ENCODE measurements at places on chromosomes 12 and 14. TPM values are rescaled to one million over a fixed set of nuclear protein-coding genes. Genes with fewer than 3 reads are reported as not detected.

GRCh38 chr12:70386771-70387170 lies 20.7 kb downstream of the KCNMB4 start:
- DNase-seq: no peak

GRCh38 chr14:101734246-101734847 lies 27.2 kb upstream of the PPP2R5C start:
- peak; percentile 53 for DNase-seq

- DNase-seq: peak; percentile 19
Observed at GRCh38 chr14:100640471-100641273, 53.5 kb upstream of the BEGAIN start.

GRCh38 chr14:102905116-102906108 lies 17.1 kb upstream of the AMN start:
- no peak for DNase-seq

GRCh38 chr12:123833830-123834229 lies 71.7 kb downstream of the DNAH10 start:
- DNase-seq: no peak

DNA sequence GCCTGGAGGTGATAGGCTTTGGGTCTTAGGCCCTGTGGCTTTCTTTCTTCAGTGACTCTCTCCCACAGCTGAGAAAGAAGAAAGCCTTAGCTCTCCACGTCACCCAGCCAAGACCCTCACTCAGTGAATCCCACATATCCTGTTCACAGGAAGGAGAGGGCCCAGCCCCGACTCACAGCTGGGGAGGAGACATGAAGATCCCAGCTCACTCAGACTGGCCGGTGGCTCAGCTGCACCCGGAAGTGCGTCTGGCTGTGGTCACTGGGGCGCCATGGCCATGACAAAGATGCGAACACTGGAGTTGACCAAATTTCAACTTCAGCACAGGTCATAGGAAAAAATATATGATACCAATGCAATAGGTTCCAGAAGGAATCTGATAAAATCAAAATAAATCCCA lies 14.2 kb downstream of the DLK1 start:
- DNase-seq: no peak

GRCh38 chr12:67855103-67855502 lies 134.1 kb upstream of the IFNG-AS1 start:
- DNase-seq: no peak

DNA sequence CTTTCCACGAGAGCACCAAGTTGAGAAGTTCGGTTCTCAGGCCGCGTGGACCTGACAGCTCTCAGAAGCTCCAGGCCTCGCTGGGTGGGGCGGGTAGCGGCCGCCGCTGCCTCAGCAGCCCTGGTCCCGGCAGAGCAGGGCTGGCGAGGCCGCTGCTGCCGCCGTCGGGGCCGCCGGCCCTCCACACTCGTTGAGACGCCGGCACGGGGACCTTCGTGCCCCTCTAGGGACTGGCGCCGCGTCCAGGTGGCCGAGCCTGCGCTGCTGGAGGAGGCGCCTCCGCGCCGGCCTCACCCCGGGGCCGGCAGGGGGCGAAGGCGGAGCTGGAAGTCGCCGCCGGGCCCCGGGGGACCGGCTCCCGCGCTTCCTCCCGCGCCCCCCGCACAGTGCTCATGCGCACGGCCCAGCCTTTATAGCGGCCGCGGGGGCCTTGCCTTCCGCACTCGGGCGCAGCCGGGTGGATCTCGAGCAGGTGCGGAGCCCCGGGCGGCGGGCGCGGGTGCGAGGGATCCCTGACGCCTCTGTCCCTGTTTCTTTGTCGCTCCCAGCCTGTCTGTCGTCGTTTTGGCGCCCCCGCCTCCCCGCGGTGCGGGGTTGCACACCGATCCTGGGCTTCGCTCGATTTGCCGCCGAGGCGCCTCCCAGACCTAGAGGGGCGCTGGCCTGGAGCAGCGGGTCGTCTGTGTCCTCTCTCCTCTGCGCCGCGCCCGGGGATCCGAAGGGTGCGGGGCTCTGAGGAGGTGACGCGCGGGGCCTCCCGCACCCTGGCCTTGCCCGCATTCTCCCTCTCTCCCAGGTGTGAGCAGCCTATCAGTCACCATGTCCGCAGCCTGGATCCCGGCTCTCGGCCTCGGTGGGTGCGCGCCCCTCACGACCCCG lies at the start of gene COCH:
COCH (plus strand) TSS at position 440 of the 879 bp plus-strand sequence; CDS start at position 820, 380 bp downstream.
- DNase-seq: peak; percentile 45

- DNase-seq: no peak
Observed at GRCh38 chr14:105413544-105413886, 6.1 kb upstream of the MTA1 start.

DNA sequence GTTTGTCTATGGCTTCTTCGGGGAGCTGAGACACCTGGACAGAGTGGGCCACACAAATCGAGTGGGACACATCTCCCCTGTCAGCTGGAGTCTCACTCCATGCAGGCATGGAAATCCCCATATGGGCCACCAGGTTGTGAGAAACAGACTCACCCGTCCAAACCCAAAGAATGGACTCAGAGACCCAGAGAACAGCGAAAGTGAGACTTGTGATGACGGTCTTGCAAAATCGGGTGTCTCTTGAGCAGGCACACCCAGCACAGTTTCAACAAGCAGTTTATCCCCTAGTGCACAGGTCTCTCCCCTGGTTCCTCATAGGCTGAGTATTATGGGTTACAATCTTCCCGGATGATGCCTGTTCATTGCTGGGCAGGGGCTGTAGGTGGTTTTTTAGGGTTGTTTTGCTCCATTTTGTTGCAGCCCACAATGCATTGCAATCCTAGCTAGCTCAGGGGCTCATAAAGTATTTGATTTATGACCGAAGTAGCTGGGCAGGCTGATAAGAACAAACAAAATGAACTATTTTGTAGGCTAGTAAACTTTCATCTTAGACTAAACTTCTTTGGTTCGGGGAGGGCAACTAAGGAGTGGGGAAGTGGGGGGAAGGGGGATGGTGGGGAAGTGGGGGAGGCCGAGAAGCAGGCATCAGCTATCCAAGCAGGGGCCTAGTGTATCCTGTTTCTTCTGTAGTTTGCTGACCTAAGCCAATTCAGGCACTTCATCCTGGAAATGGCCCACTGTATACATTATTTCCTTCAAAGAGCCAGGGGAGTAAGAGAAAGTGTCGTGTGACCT lies 45.3 kb downstream of the IQSEC3 start:
- no peak for DNase-seq

DNA sequence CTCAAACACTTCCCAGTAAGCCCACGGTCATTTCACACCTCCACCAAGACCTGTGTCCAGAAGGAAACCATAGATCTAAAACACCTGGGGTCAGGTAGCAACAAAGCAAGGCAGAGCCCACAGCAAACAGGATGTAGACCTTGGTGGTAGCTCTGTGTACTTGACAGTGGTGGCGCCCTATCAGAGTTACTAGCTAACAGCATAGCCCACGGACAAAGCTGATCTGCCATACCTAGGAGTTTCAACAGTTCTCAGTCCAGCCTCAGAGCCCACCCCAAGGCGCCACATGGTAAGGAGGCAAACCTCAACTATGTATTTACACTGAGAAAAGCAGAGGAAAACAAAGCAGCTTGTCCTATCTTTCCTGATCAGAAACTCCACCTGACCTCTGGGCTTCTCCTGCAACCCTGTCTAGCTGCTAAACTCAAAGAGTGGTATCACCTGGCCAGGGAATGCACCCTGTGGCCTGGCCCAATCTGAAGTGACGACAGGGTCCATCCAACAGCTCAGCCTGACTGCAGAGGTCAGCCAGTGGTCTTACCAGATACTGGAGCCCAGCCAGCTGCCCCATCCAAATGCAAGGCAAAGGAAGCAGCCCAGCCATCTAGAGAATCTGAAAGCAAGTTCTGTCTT lies 46.3 kb downstream of the STON2 start:
- DNase-seq: no peak

DNA sequence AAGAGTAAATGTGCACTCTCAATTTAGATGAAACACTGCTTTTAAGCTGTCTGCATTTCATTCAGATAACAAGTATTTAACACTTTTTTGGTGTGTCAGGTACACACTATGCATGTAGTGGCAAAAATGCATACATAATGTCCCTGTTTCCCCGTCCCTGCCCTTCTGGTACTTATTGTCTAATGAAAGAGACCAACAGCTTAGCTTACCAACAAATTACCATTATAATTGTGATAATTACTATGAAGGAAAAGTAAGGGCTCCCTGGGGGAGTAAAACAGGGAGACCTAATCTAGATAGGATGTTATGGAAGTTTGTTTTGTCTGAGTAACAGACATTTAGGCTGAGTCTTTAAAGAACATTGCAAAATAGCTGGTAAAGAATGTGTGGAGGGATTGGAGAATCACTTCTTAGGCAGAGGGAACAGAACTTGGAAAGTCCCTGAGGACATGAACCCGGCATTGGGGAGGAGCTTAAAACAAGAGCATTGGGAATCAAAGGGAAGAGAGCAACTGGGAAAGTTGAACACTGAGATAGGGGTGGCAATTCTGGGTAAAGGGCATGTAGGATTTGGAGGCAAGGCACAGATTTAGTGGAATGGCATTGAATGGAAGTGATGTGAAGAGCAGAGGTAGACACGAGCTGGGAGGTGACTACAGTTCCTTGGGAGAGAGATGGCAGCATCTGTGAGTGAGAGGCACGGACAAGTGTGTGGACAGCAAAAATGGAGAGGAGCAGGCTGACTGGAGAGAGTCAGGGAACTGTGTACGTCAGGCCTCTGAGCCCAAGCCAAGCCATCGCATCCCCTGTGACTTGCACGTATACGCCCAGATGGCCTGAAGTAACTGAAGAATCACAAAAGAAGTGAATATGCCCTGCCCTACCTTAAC lies 181.6 kb downstream of the GRIP1 start:
- no peak for DNase-seq

GRCh38 chr14:52266179-52266578 lies 1.3 kb upstream of the PTGDR start:
- DNase-seq: no peak

GRCh38 chr14:53742233-53742620 lies 214.4 kb downstream of the BMP4 start:
- DNase-seq: no peak

- DNase-seq: no peak
Observed at GRCh38 chr12:105954951-105955931, 183.5 kb downstream of the NUAK1 start.

DNA sequence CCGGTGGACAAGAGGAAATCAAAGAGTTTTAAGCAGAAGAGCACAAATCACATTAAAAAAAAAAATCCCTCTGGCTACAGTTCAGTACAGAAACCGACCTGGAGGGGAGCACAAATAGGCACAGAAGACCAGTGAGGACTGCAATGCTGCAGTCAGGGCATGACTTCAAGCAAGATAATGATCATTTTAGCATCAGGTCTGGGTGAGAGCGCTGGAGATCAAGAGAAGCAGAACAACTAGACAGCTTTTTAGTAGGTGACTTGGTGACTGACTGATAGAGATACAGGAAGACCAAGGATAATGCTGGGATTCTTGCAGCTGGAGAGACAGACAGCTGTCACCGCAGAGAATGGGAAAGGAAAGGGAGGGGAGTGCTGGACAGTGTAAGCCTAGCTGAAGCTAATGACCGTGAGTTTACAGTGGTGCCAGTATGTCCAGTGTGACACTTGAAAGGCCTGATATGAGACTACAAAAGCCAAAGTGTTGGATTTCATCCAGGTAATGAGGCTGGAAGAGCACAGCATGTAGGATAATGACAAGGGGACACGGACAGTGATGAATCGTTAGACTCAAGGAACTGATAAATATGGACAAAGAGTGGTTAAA lies 5.6 kb downstream of the NFYB start:
- DNase-seq: no peak

DNA sequence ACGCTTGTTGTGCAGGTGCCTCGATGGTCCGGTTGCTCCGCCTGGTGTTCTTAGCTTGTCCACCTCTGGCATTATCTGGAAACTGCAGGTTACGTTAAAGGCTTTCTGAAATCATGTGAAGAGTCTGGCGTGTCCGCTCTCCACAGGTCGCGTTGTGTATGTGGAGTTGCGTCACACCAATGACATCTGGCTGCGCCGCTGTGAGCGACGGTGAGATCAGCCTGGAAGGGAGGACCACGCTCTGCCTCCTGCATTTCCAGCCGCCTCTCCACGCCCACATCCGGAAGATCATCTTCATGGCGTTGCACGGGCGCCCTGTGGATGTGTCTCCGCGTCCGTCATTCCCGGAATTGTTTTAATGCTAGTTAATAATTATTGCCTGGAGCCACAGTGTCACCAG lies 50.6 kb upstream of the GALNT9 start:
- DNase-seq: no peak

GRCh38 chr12:1811281-1811947 lies 9.0 kb upstream of the LRTM2 start:
- no peak for DNase-seq

DNA sequence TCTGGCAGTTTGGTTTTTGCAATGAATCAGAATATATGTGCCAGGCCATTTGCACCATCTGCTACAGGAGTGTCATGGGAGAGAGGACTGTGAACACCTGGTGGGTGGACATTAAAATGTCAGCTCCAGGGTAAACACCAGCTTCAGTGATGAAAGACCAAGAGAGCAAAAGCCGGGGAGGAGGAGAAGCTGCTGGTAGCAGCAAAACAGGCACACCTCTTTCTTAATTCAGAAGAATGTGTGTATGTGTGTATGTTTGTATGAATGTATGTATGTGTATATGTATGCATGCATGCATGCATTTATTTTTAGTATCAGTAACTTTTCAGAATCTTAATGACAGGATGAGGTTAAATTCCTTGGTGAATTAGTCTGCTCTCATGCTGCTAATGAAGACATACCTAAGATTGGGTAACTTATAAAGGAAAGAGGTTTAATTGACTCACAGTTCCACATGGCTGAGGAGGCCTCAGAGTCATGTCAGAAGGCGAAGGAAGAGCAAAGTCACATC lies 357.4 kb upstream of the PRICKLE1 start:
- DNase-seq: no peak

DNA sequence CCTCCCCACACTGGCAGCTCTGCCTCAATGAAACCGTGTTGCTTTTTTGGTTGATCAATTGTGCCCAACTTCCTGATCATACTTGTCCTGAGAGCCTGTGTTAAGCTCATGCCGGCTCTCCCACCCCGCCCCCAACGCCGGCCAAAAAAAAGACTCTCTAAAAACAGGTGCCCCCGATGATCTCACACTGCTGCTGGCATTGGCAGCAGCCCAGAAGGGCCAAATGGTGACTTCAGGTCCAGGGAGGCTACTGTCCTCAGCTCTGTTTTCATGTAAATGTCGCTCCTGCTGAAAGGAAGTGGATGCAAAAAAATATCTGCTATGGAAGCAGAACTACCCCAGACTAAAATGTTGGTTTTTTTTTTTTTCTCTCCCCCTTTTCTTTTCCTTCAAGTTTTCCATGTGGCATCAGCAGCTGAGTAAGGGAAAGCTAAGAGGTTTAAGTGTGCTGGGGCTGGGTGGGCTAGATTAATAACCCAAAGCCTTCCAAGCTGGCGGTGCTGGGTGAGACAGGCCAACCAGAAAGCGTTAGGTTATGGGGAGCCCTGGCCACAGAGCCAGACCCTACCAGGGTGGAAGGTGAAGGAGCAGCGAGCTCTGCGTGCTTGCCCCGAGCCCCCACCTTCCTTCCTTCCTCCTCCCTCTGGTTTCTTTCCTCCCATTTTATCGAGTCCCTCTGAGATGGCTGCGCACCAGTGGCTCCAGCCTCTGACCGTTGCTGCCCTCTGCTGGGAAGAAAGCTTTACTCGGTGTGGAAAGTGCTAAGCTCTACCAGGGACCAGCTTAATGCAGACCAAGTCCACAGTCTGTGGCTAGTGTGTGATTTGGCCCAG lies 396.1 kb downstream of the NRXN3 start:
- DNase-seq: peak; percentile 81

- peak; percentile 19 for DNase-seq
Observed at GRCh38 chr12:77841521-77841920, 10.8 kb downstream of the NAV3 start.

Gene RIN3
- total RNA-seq: 4.8 TPM

Gene ETV6
- total RNA-seq: 6.6 TPM

Gene PLEKHG7
- not detected for total RNA-seq

Gene C12orf54
- not detected for total RNA-seq

Gene SH2B3
- total RNA-seq: 34.6 TPM

Gene FIGNL2
- total RNA-seq: not detected

Gene OGFOD2
- 35.6 TPM for total RNA-seq

Gene KLHL42
- total RNA-seq: 82.6 TPM

Gene LRRK2
- not detected for total RNA-seq

All from PC-3 (cell line).